ENCODE measurements at places on chromosomes 1 and 21. TPM values are rescaled to one million over a fixed set of nuclear protein-coding genes. Genes with fewer than 3 reads are reported as not detected.

Gene NEGR1
- 2.7 TPM for total RNA-seq

Gene PITHD1
- total RNA-seq: 30.2 TPM

Gene CD2
- not detected for total RNA-seq

Gene RHOU
- 0.45 TPM for total RNA-seq

Data from smooth muscle cell of the coronary artery (primary cell).